SHP77 treated with DMSO at 0.1 percent for 48 hours (cell line): ENCODE measurements at places on chromosomes 7 and 10.

GRCh38 chr10:15123749-15124184 is 26.6 kb downstream of the RPP38 start:
- DNase-seq: no peak

DNA sequence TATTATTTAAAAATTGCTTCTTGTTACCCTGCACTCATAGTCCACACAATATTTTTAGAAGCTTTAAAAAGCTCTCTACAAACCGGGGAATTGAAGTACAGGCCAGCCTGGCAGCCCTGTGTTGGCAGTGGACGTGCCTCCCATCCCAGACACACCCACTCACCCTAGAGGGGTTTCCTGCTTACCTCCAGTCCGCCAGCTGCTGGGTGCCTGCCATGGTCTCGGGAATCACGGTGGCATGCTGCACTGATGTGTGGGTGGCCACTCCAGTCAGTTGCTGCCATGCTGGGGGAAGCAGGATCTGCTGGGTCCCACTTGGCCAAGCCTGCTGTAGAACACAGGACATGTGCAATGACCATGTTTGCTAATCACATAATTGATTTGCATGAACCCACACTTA is 80.4 kb downstream of the CLEC2L start:
- no peak for DNase-seq

GRCh38 chr10:126060261-126060931 is 164.0 kb downstream of the FANK1 start:
- no peak for DNase-seq

DNA sequence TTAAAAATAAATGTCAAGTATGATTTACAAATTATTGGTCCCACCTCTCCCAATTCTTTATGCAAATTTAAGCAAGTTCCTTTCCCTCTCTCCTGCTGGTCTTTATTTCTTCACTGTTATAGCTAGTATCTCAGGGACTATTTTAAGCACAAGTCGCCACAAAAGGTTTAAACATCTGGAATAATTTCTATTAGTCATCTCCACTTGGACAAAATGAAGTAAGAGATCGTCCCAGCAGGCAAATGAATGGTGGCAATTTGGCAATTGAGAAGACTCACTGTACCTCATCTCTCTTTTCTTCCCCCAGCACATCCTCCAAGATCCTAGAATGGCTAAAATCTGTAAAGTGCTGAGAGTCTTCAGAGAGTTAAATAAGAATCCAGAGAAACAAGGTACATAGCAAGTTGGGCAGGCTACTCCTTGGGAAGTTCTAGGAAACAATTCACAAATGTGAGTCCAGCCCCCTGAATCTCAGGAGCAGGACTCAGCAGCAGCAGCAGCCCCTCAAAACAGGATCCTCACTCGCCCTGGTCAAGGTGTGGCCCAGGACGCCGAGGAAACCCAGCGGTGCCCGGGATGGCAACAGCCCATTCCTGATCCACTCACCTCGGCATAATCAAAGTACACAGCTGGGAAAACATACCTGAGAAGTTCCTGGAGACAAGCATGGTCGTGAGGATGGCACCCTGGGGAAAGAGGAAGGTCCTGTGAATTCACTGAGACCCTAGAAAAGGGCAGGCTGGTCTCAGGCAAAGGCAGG is 30.3 kb upstream of the NDST2 start:
- DNase-seq: no peak

GRCh38 chr10:11962176-11962575 is 80.4 kb downstream of the UPF2 start:
- no peak for DNase-seq

DNA sequence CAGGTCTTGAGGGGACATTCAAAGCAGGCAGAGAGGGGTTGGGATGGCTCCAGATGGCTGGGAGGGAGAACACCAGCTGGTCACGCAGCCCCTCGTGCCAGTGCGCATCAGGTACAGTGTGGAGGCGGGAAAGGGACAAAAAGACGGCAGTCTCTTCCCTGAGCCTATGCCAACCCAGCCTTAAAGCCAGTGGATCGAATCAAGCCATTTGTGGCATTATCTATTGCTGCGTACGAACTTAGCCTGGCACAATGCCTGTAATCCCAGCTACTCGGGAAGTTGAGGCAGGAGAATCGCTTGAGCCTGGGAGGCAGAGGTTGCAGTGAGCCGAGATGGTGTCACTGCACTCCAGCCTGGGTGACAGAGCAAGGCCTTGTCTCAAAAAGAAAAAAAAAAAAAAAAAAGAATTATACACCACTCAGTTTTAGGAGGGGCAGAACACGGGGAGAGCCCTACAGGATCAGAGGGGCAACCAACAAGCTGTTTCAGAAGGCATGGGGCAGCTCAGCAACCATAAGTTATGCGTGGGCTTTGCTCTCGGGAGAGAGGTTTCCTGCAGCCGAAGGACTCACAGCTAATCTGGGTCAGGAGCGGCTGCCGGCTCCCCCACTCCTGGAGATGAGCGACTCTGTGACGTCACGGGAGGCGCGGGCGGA is 356 bp upstream of the NDUFB2 start:
- DNase-seq: peak; percentile 57

- DNase-seq: no peak
These were observed 6.3 kb upstream of the C7orf33 start for GRCh38 chr7:148584154-148584827.

DNA sequence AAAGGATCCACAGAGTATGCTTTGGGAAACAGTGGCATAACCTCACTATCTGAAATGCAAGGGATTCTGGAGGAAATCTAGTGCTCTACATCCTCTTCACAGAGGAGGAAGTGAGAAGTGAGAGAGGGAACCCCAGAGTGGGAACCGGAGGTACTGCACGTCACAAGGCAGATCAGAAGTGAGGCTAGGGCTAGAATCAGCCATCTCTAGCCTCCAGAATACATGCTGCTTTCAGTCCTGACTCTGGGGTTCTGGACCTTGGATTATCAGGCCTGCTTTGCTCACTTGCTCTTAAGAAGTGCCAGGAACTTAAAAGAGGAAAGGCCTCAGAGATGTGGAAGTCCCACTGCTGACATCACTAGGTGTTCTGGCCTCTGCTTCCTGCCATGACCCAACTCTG is 25.7 kb downstream of the ZNF503 start:
- DNase-seq: no peak

DNA sequence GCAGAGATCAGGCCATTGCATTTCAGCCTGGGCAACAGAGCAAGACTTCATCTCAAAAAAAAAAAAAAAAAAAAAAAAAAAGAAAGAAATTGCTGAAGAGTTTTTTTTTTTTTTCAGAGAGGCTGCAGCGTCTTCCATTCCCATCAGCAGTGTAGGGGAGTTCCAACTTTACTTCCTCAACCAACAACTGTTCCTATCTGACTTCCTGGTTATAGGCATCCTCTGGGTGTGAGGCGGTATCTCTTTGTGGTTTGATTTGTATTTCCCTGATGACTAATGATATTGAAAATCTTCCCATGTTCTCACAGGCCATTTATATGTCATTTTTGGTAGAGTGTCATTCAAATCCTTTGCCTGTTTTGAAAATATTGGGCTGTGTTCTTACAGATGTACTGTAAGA is 40.2 kb downstream of the PRTFDC1 start:
- no peak for DNase-seq

GRCh38 chr7:151390598-151391357 is 19.1 kb downstream of the WDR86 start:
- DNase-seq: no peak

GRCh38 chr7:31309407-31309806 is 31.1 kb downstream of the NEUROD6 start:
- DNase-seq: no peak

- peak; percentile 14 for DNase-seq
These were observed 132.7 kb downstream of the ELAPOR2 start for GRCh38 chr7:86926732-86927131.

GRCh38 chr7:116511552-116512519 is 12.3 kb downstream of the CAV2 start:
- DNase-seq: no peak

DNA sequence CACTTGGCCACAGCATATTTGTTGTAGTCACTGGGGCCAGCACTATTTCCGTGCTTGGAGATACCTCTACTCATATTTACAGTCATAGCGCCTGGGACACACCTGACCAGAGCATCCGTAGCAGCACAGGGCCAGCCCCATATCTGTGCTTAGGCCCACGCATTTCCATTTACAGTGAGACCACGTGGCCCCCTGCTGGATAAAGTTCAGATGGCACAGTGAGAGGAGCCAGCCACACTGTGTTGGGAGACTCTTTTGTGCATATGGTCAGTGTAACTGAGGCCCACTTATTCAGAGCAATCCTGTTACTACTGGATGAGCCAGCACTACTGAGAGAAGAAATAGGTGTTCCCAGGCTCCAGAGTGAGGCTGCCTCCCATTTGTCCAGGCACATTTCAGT is 455.3 kb downstream of the REEP3 start:
- peak; percentile 29 for DNase-seq

DNA sequence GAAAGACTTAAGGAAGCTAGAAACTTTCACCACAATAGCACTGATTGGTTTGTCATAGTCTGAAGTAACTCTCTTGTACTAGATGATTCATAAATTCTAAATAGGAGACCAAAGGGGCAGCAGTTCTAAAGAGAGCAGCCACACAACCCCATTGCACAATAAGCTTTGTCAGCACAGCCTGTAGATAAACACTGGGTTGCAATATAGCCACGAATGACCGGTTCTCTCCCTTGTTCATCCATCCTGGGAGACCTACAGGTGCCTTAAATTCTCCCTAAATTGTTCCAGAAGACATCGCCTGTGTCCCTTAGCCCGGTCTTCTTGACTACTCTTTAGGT is 167.0 kb downstream of the SNX13 start:
- DNase-seq: no peak

DNA sequence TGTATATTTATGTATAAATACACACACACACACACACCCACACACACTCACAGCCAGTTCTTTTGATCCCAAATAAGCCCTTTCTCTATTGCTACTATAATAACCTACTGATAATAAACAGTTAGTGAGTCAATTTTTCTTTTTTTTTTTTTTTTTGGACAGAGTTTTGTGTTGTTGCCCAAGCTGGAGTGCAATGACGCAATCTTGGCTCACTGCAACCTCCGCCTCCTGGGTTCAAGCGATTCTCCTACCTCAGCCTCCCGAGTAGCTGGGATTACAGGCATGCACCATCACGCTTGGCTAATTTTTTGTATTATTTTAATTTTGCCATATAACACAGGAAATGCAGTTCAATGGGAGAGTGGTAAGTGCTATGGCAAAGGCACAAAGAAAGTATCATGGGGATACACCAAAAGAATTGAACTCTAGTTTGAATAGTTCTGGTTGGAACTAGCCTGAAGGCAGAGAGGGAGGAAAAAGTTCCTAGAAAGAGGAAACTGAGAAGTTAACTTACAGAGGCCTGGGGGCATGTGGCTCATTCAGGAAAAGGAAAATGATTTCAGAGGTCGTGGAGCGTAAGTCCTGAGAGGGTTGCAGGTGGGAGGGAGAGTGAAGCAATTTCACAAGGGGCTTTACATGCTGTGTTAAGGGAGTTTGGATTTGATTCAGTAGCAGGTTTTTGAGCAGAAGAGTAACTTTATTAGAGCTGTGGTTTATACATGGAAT is 44.4 kb upstream of the JCAD start:
- DNase-seq: no peak

- no peak for DNase-seq
These were observed 133.6 kb downstream of the RNF216 start for GRCh38 chr7:5647816-5648215.

- no peak for DNase-seq
These were observed 168.7 kb upstream of the ITGB1 start for GRCh38 chr10:33126742-33127141.

DNA sequence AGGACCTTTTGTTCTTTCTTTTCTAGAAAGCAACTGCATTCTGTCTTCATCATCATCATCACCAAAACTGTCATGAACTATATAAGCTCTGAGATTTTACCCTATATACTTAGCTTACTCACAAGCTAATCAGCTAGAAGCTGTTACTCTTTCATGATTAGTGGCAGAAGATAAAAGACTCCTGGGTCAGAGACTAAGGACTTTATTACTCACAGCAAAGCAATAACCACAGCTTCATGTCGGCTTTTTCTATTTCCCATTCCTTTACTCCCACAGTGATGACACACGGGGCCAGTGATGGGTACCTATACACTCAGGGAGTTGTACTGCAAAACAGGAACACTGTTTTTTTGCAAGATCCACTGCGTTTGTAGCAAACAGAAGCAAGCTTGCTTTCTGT is 8.4 kb upstream of the C10orf88 start:
- no peak for DNase-seq

- DNase-seq: no peak
These were observed 88.1 kb upstream of the RSU1 start for GRCh38 chr10:16905320-16905719.

GRCh38 chr10:132129431-132129830 is 57.3 kb upstream of the DPYSL4 start:
- DNase-seq: no peak

DNA sequence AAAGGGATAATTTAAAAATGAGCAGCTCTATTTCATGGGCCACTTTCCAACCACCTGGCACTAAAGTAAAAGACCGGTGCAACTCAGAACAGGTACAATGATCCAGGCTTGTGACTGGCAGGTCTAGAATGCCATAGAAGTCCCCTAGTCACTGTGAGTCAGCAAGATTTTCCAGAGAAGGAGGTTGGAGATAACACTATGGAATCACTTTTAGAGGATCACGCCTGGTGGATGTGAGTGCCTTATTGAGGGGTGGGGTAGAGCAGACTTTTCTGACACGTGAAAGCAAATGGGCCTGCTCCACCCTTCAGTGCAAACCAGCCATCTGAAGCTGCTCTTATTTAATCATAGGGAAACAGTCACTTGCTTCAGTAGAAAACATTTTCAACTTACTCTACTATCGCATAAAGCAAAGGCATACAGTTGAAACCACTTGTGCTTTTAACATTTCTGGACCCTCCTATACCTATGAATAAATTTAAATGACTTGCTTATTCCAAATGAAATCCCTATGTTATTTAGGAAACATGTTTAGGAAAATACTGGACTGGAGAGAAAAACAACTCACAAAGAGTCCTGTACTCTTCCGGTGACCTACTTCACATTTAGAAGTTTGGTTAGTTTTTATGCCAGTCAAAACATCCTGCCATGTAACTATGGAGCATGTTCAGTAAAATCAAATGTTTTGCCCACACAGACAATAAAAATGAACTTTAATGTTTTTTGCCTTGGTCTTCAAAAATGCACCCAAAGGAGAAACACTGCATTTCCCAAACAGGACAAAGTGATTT is 21.5 kb upstream of the AKR1C1 start:
- peak; percentile 21 for DNase-seq

DNA sequence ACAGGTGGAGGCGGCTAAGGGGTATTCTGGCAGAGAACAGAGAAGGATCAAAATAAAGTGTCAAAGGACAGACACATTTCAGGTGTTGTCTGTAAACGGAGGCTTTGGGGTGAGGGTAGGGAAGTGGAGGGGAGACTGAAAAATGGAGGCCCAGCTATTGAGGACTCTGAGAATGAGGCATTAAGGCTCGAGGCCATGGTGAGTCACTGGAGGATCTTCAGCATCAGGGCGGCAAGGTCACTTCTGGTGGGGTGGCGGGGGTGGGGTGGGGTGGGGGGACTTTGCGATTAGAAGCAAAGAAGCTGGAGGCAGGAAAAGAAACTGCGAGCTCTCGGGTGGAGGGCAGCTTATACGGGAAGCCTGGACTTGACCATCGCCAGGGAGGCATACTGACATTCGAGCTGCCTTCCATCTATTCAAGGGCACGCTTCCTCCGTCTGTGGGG is 58.4 kb upstream of the PCGF5 start:
- no peak for DNase-seq
